ENCODE measurements at places on chromosomes 12 and 14.

GRCh38 chr12:128510511-128510910, 243.5 kb downstream of the TMEM132C start:
- no peak for DNase-seq

DNA sequence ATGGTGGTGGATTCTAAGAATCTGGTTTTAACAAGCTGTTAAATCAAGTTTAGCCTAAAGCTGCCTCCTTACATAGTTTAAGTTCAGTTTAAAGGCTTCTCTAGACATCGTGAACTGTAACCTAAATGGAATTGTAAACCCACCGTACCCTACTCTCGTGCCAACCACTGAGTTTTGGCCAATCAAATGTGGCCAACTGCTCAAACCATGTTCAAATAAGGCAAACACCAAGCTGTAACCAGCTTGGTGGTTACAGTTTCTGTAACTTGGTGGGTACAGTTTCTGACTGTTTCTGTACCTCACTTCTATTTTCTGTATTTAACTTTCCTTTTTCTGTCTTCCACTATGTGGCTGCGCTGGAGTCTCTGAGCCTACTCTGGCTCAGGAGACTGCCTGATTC, 131.9 kb upstream of the DDHD1 start:
- no peak for DNase-seq

GRCh38 chr12:107526555-107527180, 158.9 kb upstream of the PWP1 start:
- no peak for DNase-seq

- DNase-seq: no peak
These were observed 143.5 kb upstream of the AMIGO2 start for GRCh38 chr12:47223031-47223847.

- no peak for DNase-seq
These were observed 28.0 kb downstream of the GPR19 start for GRCh38 chr12:12668005-12668404.

DNA sequence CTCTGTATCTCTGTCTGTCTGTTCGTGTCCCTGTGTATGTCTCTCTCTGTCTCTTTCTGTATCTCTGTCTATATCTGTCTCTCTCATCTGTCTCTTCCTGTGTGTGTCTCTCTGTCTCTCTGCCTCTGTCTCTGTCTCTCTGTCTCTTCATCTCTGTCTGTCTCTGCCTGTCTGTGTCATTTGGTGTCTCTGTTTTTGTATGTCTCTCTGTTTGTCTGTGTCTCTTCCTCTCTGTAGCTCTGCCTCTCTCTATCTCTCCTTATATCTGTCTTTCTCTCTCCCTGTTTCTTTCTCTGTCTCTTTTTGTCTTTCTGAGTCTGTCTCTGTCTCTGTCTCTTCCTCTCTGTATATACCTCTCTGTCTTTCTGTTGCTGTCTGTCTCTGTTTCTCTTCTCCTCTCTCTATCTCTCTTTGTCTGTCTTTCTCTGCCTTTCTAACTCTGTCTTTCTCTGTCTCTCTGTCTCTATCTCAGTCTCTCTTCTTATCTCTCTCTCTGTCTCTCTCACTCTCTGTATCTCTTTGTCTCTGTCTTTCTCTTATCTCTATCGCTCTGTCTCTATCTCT, 50.2 kb downstream of the TMEM121 start:
- DNase-seq: no peak

DNA sequence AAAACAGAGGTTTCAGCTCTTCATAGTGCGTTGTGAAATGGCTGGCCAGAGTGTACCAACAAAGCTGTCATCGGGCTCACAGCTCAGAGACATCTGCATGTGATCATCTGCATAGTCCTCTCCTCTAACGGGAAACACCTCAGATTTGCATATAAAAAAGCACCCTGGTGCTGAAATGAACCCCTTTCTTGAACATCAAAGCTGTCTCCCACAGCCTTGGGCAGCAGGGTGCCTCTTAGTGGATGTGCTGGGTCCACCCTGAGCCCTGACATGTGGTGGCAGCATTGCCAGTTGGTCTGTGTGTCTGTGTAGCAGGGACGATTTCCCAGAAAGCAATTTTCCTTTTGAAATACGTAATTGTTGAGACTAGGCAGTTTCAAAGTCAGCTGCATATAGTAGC, 14.3 kb upstream of the PAPLN start:
- no peak for DNase-seq

- DNase-seq: no peak
These were observed 84.3 kb downstream of the FZD10 start for GRCh38 chr12:130246560-130246959.

- DNase-seq: no peak
These were observed 39.0 kb downstream of the ACTN1 start for GRCh38 chr14:68939893-68940613.

DNA sequence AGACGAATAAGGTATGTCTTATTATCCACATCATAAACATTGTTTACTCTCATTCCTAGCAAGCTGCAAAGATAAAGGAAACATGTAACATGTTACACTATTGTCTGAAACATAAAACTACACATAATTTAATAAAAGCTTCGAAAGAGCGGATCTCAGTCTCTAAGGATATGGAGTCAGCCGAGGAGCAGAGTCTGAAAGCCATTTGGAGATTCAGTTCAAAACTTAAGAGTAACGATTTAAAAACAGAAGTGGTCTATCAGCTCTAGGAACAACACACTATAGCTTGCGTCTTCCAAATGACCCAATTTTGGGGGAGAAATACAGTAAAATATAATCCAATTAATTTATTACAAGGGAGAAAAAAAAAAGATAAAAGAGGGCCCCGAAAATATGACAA, 775 bp downstream of the NEMF start:
- DNase-seq: no peak

- DNase-seq: no peak
These were observed 29.2 kb downstream of the HIGD1C start for GRCh38 chr12:50981319-50982239.

DNA sequence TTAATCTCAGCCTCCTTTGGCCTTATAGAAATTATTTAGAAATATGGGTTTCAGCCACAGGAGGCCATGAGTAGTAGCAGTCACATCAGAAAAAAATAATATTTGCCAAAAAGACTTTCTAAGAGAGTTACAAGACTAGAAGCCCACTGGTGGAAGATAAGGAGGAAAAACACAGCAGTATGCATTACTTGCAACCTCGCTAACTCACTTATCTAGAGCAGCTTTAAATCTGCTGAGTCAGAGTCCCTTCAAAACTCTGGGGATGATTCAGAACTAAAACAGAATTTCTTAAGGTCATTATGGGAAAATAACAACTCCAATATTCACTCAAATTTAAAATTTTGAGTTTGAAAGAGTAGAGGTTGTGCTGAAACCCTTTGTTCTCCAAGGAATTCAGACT, 6.2 kb downstream of the OR4K17 start:
- DNase-seq: no peak

DNA sequence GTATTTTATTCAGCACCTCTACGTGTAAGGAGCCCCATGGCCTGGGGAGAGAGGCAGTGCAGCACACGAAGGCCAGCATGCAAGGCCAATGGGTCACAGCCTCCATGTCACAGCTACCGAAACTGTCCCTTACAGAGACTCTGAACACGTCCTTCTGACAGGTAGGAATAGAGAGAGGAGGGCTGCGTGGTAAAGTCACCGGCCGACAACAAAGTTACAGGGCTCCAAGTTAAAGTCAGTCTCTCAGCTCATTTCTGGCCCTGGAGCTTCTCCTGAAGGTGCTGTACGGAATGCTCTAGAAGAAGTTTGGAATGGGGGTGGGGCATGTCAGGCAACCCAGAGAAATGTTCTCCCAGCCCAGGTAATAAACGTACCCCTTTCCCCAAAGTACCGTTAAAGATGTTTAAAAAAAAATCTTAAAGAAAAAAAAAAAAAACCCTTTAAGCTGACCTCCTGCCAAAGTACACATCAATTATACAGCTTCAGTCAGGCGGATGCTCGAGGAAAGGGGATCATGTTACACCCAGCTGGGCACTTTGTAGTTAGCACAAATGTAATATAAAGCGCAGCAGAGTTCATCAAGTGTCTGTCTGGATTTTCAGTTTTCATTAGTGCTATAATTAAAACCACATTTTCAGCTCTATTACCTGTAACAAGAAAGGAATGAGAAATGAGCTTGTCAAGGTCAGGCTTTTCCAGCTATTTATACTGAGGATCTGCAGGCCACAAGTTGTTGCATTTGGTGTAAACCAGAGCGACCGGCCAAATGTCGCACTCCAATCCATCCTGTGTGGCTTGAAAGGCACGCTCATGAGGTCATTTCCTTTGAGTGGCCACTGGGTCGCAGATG, 53.3 kb upstream of the CDKN3 start:
- no peak for DNase-seq

- no peak for DNase-seq
These were observed 6.5 kb downstream of the NACA start for GRCh38 chr12:56718636-56719035.

DNA sequence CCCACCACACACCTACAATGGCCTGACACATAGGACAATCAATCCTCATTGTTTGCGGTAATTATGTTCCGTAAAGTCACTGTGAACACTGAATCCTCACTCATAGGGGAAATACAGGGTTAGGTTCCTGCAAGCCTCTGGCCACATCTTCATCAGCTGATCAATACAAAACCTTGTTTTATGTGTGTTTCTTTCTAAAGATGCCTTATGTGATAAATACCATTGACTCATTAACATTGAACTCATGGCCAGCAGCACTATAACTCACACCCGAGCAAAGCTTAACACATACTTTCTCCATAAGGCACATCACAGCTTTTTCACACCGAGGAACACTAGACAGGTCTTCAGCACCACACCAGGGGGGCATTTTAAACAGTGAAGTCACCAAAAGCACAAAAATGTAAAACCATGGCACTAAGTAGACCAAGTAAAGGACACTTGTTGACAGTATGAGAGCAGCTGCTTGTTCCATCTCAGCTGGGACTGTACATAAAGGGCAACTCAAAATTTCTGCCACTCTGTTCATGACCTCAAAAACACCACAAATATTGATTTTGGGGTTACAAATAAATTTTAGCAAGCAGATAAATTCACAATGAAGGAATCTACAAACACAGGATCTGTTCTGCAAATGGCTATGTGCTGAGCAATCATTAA, 60.5 kb downstream of the ESR2 start:
- no peak for DNase-seq

DNA sequence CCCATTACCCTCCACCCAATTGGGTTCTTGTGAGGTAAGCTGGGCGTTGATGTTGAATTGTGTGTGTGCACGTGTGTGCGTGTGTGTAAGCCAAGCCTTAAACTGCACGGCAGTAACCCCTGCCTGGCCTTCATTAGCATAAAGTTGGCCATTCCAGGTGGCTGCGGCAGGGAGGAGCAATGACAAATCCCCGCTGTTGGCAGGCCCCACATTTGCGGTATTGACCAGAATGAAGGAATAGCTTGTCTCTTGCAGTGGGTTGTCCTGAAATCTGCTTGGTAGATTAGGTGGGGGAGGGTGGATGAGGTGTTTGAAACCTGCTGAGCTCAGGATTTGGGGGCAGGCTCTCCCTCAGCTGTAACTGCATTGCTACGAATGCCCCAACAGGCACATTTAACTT, 7.3 kb downstream of the VSX2 start:
- DNase-seq: no peak

DNA sequence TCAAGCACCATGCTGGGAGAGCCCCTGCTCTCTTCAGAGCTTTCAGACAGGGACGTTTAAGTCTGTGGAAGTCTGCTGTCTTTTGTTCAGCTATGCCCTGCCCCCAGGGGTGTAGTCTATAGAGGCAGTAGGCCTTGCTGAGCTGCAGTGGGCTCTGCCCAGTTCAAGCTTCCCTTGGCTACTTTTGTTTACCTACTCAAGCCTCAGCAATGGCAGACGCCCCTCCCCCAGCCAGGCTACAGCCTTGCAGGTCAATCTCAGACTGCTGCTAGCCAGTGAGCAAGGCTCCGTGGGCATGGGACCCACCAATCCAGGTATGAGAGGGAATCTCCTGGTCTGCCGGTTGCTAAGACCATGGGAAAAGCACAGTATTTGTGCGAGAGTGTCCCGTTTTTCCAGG, 37.4 kb upstream of the C12orf71 start:
- no peak for DNase-seq

DNA sequence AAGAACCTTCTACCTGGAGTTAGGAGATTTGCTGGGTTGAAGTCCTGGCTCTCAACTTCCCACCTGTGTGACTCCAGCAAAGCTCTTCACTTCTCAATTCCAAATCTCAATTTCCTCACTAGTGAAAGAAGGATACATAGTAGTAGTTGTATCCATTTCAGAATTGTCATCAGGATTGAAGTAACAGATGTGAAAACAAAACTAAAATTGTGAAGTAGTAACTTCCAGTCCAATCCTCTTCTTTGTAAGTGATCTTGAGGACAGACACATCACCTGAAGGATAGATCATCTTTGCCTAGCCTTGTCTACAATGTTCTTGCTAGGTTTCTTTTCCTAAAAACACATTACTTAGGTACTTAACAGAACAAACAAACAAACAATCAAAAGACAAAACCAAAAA, 1.2 kb upstream of the LRRK2 start:
- DNase-seq: no peak

DNA sequence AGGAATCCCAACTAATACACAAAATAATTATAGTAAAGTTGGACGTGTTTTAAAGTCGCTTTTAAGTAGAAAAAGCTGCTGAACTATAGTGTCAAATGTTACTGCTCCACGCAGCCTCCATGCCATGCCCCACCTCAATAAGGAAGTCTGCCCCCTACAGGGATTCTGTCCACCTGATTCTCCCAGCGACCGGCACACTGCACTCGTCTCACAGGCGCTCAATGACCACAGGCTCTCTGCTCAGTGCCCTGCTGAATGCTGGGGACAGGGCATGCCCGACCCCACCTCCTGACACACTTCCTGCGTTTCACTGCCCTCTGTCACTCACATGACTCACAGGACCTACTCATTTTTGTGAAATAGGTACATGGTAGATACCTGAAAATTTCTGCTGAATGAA, 48.9 kb downstream of the BDKRB1 start:
- DNase-seq: no peak

DNA sequence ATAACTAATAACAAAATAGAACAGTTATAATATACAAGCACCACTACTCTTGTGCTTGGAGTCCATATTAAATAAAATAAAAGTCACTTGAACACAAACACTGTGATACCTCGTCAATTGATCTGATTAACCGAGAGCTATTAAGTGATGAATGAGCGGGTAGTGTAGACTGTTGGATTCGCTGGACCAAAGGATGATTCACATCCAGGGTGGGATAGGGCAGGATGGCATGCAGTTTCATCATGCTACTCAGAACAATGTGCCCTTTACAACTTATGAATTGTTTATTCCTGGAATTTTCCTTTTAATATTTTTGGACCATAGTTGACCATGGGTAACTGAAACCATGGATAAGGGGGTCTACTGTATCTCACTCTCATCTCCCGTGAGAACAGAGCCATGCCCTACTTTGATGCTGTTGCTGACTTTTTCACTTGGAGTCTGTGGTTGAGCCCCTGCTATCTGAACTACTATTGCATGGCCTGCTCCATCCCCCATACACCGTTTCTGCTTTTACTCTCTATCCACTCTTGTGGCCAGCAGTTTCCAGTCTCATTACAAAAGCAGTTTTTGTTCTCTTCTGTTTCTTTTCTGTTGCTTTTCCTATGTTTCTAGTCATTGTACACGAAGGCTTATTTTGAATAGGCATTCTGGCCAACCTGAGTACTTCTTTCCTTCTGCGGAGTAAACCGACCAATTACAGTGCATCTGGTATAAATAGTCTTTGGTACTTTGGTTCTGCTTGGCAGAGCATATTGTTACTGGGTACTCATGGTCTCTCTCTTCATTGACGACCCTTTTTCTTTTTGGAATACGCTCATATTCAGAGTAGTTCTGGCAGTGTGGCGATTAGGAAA, 12.2 kb downstream of the TMTC2 start:
- DNase-seq: no peak

GRCh38 chr14:76941544-76941943, 87.0 kb downstream of the IRF2BPL start:
- DNase-seq: no peak
